ENCODE measurements at places on chromosomes 7 and 10.

DNA sequence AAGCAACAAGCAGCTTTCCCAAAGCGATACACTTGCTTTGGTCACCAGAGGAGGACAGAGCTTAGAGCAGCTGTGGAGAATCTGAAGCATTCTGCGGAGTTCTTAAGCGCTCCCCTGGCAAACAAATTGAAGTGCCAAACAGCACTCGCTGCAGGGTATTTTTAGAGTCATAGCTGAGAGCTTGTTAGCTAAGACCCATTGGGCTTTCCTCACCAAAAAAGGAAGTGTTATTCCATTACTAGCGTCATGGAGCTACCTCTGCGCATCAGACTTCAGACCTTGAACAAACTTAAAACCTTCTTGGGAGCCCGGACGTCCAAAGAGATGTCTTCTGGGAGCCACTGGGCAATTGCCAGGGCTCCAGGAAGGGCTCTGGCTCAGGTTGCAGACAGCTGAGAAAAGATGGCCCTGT, 23.2 kb upstream of the BMPR1A start:
- no peak for DNase-seq

DNA sequence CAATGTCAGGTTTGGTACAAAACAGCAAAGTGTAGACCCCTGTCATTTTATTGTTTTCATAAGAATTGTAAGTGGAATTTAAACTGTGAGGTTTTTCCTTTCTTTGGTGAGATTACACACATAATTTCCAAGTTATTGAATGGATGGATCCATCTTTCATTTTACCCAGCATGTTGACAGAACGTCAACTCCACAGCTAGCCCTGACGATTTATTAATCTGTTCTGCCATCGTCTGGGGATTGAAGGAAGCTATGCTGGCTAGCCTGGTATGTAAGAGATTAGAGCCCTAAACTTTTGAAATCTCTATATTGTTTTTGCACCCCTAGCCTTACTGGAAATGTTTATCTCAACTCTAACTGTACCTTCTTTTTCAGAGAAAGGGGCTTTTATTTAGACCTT, 8.6 kb downstream of the WNT16 start:
- DNase-seq, result no peak

GRCh38 chr10:48478980-48479811, 125.7 kb downstream of the ARHGAP22 start:
- DNase-seq, result no peak

DNA sequence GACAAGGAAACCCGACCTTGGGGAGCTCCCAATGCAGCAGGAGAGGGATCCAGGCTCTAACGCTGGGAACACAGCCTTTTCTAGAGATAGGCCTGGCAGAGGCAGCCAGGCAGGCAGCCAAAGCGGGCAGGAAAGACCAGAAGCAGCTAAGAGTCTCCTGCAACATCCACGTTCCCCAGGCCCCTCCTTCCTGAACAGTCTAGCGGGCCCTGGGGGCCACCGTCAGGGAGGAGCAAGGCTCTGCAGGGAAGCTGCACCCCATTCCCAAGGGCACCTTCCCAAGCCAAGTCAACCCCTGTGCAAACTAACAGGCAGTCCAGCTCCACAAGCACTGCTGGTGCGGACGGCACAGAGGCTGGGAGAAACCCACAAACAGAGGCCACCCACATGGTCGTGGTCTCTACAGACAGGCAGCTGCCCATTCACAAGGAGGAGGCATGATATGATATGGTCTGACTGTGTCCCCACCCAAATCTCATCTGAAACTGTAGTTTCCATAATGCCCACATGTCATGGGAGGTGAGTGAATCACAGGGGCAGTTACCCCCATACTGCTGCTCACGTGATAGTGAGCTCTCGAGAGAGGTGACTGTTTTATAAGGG, 115.7 kb downstream of the MAD1L1 start:
- DNase-seq, result no peak

DNA sequence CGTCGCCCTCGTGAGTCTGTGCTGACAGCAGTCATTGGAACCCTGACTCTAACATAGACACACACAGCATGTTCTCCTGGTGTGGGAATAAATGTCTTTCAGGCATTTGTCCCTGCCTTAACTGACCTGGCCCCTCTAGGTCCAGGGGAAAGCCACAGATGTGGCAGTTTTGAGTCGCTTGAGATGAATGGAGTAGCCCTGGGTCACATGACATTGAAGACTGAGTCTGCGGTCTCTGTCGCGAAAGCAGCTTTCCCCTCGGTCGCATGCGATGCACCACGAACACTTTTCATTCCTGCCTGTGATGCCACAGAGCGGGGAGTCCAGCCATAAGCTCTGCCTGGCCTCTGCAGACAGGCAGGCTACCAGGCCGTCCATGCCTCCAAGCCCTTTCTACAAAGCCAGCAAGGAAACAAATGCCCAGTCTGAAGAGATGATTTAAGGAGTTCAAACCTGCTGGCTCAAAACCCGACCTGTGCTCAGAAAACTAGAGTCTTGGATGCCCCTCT, 172.3 kb downstream of the WDR37 start:
- no peak for DNase-seq

- no peak for DNase-seq
Measured at GRCh38 chr10:88088441-88089340, 225.3 kb downstream of the PTEN start.

DNA sequence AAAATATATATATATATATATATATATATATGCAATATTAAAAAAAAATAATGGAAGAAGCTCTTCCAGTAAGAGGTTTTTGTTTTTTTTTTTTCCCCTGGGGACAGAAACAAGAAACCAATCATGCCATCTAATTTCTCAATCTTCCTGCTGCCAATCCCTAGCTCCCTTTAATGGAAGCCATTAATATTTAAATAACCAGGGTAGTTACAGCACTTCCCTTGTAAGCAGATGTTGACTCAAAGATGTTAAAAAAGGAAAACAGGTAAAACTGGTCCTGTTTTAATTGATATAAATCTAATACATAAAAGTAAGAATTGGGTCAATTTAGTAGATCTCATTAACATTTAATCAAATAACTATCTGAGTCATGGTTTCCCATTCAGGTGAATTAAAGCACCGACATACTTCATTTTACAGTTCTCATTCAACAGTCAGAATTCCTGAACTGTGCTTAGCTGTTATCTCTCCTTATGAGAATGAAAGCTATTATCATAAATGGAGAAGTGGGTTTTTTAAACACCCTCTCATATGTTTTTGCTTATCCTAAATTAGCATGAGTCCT, 22.6 kb downstream of the CPVL start:
- no peak for DNase-seq

GRCh38 chr10:2759233-2759632, 308.1 kb upstream of the PFKP start:
- no peak for DNase-seq

- no peak for DNase-seq
Measured at GRCh38 chr7:45897042-45897690, 8.9 kb downstream of the IGFBP1 start.

- DNase-seq, result peak; percentile 37
Measured at GRCh38 chr7:2209146-2209960, 23.4 kb downstream of the MAD1L1 start.

- no peak for DNase-seq
Measured at GRCh38 chr10:112002206-112002605, 181.4 kb downstream of the GPAM start.

GRCh38 chr7:108385834-108386422, 70.3 kb downstream of the NRCAM start:
- DNase-seq, result no peak

GRCh38 chr10:15035385-15036301, 8.1 kb upstream of the OLAH start:
- no peak for DNase-seq

DNA sequence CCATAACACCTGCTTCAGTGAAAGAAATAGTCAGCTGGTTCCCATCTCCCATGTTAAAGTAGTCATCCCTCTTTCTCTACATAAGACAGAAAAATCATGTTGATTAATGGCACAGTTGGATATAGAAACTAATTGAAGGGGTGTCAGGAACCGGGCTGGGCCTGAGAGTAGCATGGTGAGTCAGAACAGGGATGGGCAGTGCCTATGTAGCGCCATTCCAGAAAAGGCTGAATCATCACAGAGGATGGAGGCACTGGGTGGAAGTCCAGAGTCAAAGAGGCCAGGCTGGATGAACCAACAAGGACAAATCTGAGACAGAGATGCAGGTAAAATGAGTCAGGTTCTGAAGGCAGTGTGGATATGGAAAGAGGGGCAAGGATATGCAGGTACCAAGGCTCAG, 201.2 kb downstream of the LHFPL3 start:
- no peak for DNase-seq

DNA sequence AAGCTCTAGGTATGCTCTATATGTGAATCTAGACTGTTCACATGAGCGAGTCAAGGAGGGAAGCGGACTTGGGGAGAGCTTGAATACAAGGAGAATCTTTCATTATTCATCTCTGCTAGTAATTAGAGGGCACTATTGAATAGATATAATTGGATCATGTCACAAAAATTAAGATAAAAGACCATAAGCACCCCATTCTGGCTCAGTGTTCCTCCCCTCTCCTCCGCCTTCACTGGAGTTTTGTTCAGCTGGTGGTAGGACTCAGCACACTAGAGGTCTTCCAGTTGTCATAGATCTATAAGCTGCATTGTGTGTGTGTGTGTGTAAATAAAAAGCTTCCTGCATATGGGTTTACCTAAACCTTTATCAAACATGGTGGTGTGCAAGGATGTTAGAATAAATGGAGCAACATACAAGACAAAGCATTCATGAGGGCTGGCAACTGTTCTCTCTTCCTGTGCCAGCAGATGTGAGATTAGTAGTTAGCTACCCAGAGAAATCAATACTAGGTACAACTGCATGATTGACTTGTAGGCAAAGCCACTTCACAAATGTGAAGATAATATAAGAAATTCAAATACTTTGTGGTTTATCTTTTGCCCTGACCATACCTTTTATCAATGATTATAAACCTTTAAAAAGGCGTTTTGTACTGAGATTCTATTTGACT, 142.6 kb downstream of the CREB5 start:
- no peak for DNase-seq

DNA sequence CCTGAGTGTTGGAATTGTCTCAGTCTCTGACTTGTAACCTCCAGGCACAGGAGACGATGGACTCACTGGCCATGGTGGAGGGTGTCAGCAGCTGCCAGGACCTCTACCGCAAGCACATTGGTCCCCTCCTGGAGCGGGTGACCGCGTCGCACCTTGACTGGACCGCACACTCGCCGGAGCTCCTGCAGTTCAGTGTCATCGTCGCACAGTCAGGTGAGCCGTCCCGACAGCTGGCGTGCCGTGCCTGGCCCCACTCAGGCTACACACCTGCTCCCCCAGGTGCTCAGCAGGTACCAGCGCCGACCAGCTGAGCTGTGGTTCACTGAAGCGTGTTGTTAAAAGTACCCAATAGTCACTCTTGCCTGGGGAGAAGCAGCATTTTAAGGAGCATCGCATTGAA, 36.7 kb upstream of the PRKAR1B start:
- no peak for DNase-seq

GRCh38 chr10:91589015-91589657, 43.7 kb downstream of the PPP1R3C start:
- no peak for DNase-seq

DNA sequence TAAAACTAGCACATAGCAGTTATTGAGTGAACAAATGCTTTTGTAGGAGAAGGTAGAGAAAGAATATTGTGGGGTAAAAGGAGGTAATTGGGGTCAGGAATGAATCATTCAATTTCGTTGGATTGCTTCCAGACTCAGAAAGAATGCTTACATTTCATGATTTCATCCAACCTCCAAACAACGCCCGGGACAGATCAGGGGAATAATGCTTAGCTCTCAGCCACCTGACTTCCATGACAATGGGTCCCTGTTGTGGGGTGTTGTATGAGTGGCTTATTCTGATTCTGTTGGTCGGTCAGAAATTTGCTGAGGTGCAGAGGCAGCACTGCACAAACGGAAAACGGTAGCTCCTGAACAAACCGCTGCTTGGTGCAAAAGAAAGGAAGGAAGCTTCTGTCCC, 24.0 kb upstream of the INPP5F start:
- no peak for DNase-seq

- DNase-seq, result no peak
Measured at GRCh38 chr7:1245524-1246050, 12.9 kb downstream of the UNCX start.

- DNase-seq, result no peak
Measured at GRCh38 chr7:128045766-128046165, 14.5 kb upstream of the LRRC4 start.

GRCh38 chr10:89663144-89663543, 18.1 kb upstream of the PANK1 start:
- DNase-seq, result no peak

DNA sequence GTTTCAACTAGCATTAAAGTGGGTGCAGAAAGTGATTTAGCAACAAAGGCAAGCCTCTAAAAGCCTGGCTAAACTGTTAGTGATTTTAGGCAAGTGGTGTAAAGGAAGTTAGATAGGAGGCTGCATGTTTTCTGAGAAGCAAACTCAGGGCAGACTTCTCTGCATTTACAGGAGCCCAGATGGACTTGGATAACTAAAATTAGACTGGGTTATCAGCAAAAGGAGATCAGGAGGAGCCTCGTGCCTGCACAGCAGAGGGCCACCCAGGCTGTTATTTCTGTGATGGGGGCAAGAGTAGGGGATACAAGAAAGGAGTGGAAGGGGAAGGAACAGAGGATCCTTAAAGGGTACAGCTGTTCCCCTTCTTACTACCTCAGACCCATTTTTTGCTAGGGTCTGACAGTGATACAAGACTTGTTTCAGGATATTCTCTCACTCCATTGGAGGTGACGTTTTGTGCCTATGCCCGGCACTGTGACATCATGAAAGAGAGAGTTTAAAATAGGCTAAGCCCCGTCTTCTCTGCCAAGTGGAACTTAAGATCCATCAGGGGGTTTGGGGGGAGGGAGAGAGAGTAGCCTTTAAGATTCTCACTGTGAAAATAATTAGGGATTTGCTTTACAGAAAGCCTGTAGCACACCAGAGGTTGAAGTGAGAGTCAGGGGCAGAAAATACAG, 49.6 kb upstream of the PDCD4 start:
- DNase-seq, result no peak

GRCh38 chr10:5788969-5789368, 24.3 kb downstream of the GDI2 start:
- no peak for DNase-seq

- no peak for DNase-seq
Measured at GRCh38 chr7:113268757-113269156, 150.4 kb upstream of the SMIM30 start.

GRCh38 chr10:80173466-80173865, 31.9 kb downstream of the ANXA11 start:
- DNase-seq, result no peak

DNA sequence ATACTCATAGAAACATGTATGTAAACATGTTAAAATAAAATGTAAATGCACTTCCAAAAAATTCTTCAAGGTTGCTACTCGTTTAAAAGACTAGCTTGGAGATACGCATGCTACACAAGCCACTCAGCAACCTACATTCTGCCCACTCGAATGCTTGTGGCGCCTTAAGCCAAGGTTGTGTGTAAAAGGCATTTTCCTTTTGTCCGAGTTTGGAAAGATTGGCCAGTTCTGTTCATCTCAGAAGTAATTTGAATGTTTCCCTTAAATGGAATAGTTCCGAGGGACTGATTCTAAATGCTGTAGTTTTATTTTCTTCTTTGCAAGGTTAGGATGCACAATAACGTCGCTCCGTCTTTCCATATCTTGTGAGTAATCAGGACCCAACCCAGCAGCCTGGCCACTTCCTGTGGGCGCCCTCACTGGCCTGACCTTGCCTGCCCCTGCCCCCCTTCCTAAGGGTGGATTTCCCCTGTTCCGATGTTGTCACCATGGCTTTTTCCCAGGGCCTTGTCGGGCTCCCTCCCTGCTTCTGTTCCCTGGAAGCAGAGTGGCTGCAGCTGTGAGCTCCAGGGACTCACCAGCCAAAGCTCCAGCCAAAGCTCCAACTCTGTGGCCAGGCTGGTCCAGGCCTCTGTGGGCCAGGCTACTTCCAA, 70.6 kb downstream of the PTPRE start:
- no peak for DNase-seq

Data from activated T-cell treated with anti-CD3 and anti-CD28 coated beads, Interleukin-2, amount 50 U/mL, for 4 hours (primary cell).